ENCODE measurements at places on chromosomes 2 and 18.
A peak's percentile ranks its signal among the peaks of the same experiment; 100 is the strongest.

GRCh38 chr2:43718530-43719124, 42.4 kb upstream of the C1GALT1C1L start:
- DNase-seq: no peak

DNA sequence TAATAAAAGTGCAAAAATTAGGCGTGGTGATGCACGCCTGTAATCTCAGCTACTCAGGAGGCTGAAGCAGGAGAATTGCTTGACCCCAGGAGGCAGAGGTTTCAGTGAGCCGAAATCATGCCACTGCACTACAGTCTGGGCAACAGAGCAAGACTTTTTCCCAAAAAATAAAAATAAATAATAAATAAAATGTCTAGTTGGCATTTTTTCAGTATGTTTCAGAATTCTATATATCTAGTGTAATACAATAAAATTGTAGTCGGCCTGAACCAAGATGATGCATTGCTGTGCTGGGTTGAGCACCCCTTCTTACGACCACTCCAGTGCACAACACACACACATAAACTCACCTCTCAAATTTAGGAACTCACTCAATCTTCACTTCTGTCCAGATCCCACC, 108.2 kb downstream of the XIRP2 start:
- no peak for DNase-seq

DNA sequence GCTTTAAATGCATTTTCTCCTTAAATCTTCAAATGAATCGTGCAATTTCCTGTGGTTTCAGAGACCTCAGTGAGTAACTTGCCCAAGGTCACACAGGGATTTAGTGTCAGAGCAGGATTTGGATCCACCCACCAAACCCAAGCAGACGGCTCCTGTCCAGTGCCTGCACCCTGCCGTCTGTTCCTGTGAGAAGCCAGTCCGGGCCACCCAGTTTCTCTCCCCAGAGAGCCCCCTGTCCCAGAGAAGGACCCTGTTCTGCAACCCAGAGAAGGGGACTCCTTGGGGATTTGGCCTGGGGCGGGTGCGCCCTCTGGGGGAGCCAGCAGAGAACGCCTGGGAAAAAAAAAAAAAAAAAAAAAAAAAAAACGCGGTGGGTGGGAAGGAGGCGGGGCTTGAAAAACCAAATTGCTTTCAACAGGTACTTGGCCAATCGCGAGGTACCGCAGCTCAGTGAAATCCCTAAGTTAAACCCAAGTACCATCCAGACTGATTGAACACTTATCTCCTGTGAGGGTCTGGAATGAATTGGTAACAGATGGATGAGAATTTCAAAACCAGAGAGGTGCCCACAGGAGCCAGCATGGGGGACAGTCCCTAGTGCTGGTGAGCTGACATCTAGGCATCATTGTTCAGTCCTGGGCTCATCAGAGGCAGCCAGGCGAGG, 30.9 kb upstream of the REEP1 start:
- DNase-seq: peak; percentile 28

DNA sequence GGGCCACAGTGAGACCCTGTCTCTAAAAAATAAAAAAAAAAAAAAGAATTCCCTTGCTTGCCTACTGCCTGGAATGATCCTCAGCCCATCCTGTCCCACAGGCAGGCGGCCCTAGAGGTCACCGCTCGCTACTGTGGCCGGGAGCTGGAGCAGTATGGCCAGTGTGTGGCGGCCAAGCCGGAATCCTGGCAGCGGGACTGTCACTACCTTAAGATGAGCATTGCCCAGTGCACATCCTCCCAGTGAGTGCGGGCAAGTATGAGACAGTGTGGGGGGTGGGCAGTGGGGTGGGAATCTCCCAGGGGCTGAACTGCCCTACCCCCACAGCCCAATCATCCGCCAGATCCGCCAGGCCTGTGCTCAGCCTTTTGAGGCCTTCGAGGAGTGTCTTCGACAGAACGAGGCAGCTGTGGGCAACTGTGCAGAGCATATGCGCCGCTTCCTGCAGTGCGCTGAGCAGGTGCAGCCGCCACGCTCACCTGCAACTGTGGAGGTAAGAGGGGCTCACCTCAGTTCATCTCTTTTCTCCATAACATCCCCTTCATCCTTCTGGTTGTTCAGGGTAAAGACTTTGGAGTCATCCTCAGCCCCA, 1.6 kb downstream of the CHCHD5 start:
- DNase-seq: no peak

DNA sequence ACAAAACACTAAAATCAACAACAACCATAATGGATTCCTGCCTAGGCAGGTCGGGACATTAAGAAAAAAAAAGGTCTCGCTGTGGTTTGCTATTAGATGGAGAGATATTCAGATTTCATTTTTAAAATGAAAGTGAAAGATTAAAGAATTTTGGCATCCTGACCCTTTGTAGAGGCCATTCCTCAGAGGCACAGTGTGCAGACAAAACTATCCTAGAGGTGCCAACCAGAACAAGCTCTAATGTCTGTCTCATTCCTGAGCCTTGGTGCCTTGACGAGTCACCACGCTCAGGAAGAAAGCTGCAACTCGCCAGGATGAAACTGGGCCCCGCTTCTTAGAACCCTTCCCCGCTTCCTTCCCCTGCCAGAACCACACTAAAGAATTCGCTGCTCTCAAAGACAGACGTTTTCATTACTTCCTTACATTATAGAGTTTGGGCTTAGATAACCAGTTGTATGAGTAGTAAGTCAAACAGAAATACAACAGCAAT, 156.0 kb downstream of the TGIF1 start:
- no peak for DNase-seq

GRCh38 chr2:20525041-20526035, 78.5 kb downstream of the RHOB start:
- DNase-seq: no peak

GRCh38 chr2:169619946-169620345, 35.8 kb downstream of the PPIG start:
- DNase-seq: no peak

- DNase-seq: no peak
These were observed 376.8 kb upstream of the NT5C1B start for GRCh38 chr2:18966131-18966530.

DNA sequence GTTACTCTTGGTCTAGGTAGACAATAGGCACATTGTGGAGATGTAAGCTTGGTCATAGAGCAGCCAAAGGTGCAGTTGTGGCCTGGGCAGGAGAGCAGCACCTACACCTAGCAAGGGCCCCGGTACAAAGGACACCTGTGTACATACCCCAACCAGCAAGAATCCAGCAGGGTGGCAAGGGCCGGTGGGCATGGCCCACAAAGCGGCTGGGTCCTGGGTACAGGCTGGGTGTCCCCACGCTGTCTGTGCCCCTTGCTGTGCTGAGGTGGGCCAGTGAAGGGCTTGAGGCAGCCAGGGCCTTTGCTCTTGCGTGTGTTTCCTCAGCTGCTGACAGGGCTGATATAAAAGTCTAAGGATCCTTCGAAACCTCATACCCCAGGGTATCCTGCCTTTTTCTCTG, 501.8 kb downstream of the EIPR1 start:
- no peak for DNase-seq

DNA sequence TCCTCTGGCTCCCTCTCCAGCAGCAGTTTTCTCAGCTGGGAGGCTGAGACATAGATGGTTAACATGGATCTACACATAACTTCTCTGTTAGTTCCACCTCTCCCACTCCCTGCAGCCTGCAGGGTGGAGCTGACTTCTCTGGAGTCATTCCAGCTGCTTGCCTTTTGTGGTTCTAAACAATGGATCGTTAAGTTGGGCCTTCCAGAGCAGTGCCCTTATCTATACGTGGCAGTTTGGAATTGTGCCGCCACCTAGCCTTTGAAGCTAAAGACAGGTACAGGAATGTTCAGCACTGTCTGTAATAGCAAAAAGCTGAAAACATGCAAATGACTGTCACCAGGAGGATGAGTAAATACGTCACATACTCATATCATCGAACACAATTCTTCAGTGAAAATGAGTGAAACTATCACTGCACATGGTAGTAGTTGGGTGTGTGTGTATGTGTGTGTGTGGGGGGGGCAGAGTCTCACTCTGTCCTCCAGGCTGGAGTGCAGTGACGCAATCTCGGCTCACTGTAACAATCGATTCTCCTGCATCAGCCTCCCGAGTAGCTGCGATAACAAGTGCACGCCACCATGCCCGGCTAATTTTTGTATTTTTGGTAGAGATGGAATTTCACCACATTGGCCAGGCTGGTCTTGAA, 50.3 kb downstream of the SH2D6 start:
- DNase-seq: no peak

- DNase-seq: no peak
These were observed 2.4 kb upstream of the COX7A2L start for GRCh38 chr2:42363413-42363812.

DNA sequence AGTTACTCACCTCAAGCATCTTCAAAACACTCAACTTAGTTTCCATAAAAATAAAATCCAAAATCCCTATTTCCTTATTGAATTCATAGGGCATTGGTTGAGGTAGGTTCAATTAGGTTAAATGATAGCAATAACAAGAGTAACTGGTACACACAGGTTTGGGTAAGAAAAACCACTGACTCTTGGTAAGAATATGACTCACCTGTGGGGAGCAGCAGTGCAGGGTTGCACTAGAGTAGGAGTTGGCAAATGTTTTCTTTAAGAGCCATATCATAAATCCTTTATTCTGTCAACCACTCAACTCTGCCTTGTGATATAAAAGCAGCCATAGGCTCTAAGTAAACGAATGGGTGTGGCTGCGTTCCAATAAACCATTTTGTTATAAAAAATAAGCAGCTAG, 71.4 kb upstream of the CDH20 start:
- DNase-seq: no peak

DNA sequence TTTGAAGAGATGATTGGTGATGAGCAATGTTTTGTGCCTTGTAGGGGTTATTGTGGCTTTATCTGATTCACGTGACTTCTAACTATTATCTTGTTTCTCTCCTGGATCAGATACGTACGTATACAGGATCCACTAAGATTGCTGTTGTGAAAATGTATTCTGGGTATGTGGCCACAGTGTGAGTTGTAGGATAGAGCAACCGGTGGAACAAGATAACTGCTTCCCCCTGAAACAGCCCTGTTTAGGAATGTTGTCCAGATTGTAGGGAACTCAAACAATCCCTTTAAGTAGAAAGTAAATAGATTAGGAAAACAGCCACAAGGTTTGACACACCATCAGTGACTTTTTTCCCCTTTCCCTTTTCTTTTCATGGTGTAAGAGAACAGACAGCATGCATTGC, 22.3 kb upstream of the MBOAT2 start:
- DNase-seq: no peak

DNA sequence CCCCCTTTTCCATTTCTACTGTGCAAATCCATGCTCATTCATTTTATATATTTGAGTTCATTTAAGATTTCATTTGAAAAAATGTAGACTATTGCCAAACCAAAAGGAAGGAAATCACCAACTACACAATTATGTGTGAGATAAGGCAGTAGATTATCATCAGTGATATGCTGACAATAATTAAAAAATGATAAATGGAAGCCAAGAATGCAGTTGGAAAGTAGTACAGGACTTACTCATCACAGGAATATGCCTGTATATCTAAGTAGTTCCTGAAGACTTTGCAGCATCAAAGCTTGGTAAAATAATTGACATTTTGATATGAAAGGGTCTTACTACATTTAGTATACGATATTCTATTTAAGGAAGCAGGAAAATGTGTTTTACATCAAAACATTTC, 166.1 kb upstream of the OTX1 start:
- DNase-seq: no peak

DNA sequence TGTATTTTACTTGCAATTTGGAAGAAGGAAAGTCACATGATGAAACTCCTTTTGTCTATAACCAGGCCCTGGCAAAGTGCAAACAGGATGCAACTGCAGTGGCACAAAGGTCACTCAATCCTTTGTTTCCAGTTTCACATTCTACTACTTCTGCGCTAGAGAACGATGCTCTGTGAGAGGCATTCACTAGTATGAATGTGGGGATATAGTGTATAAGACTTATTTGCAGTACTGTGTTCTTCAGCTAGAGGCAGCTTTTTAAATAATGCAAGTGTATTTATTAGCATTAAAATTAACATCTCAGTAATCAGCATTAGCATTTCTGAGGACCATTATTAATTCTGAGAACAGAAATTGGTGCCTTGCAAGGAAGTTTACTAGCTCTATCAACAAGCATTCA, 68.9 kb downstream of the PRPF40A start:
- no peak for DNase-seq

GRCh38 chr2:9394816-9395215, 28.5 kb downstream of the ITGB1BP1 start:
- no peak for DNase-seq

DNA sequence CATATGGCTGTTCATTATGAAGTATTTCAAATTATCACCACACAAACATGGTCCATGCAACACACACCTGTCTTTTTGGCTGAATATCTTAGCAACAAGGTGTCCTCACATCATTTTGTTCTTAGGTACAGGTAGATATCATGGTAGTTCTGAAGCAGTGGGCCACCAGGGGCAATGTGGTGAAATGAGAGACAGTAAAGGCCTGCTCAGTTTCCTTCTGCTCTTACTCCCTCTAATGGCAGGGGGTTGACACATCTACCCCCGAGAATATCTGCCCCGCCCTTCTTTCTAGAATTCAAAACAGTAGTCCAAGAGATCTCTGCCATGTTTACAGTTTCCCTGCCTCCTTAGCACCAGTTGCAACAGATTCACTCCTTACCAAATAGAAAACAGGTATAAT, 147.0 kb upstream of the KLHL14 start:
- no peak for DNase-seq

DNA sequence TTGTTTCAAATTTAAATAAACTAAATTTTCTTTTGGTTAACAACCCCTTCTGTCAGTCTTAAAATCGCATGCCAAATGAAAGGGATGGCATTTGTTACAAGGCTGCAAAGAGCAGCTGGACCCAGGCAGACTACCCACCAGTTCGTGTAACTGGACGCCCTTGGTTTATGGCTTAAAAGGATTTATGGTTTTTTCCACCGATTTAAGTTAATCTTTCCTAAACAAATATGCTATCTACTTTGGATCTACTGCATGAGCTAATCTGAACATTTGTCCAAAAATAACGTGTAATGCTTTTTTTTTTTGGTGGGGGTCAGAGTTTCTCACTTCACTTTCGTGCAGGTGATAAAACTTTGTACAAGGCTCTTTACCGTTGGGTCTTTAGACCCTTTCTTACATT, 62.9 kb downstream of the DIS3L2 start:
- no peak for DNase-seq

GRCh38 chr2:175001566-175001965, 3.6 kb downstream of the CHN1 start:
- no peak for DNase-seq

- DNase-seq: no peak
These were observed 84.2 kb downstream of the TTC27 start for GRCh38 chr2:32711908-32712501.

- no peak for DNase-seq
These were observed 123.9 kb upstream of the SLC1A4 start for GRCh38 chr2:64865073-64865830.

DNA sequence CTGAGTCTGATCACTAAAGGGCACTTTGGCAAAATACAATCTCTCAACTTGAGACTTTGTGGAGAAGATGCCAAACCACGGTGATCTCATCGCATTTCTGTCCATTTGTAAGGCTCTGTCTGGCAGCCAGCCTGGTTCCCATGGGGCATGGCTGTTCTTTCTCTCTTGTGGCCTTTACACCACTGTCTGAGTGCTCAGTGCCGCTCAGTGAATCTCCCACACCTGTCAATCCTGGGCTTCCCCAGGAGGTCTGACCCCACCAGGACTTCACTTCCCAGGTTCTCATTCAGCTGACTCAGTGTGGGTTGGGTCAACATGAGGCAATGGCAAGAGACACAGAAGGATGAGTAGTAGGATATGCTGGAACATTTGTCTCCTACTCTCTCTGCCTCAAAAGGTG, 96.8 kb upstream of the TRIB2 start:
- no peak for DNase-seq

GRCh38 chr2:148670773-148671172, 26.2 kb downstream of the EPC2 start:
- no peak for DNase-seq

GRCh38 chr2:190528521-190529001, 6.0 kb downstream of the NEMP2 start:
- DNase-seq: no peak
